CD4-positive, CD25-positive, alpha-beta regulatory T cell (primary cell): ENCODE measurements at places on chromosomes 12 and 14.

DNA sequence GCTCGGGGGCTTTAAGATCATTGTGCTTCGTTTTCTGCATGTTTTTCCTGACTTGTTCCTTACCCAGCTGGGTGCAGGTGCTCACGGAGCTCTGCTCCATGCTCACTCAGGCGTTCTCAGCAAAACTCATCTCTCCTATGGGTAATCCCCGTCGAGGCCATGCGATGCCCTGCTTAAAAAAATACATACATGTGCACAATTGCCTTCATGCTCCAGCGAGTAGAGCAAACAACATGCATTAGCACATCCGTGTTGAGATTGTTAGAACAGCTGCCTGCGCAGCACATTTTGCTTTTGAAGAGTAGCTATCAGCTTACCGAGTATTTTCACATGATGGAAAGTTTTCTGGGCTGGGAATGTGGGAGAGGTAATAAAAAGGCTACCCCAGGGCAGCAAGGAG, 16.2 kb downstream of the AACS start:
- DNase-seq = no peak

DNA sequence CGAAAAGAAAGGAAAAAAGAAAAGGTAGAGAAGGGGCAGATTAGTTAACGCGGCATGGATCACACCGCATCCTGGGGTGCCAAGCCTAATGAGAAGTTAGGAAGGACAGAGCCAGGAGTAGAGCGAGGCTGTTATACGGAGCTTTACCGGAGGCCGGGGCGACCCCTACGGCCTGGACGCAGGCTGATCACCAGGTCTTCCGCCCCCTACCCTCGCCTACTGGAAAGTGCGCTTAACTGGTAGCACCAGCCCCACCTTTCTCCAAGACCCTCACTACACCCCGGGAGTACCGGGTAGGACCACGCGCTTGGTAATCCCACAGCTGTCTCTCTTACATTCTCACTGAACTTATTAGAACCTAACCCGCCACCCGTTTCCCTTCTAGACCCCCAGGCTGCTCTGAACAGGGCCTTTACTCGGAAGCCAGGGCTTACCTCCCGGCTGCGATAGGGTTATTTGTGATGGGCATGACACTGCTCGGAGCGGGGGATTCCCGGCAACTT, 33.8 kb downstream of the WBP11 start:
- no peak for DNase-seq

GRCh38 chr12:127342861-127343260, 924.1 kb upstream of the TMEM132C start:
- DNase-seq = no peak

DNA sequence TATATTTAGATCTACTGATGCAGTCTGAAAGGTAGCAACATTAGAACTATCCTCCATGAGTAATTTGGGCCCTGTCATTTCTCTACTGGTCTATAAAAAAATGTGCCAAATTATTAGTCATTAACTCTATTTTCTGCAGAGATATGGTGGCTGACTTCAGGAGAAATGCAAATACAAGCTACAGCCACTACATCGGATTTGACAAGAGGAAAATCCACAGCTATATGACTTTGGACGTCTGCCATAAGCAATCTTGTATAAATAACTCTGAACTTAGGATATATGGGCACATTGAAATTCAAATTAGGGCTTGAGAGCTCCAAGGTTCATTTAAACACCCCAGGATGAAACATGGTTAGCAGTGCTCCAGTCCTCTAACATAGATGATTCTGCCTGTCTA, 983.0 kb upstream of the LRFN5 start:
- no peak for DNase-seq

DNA sequence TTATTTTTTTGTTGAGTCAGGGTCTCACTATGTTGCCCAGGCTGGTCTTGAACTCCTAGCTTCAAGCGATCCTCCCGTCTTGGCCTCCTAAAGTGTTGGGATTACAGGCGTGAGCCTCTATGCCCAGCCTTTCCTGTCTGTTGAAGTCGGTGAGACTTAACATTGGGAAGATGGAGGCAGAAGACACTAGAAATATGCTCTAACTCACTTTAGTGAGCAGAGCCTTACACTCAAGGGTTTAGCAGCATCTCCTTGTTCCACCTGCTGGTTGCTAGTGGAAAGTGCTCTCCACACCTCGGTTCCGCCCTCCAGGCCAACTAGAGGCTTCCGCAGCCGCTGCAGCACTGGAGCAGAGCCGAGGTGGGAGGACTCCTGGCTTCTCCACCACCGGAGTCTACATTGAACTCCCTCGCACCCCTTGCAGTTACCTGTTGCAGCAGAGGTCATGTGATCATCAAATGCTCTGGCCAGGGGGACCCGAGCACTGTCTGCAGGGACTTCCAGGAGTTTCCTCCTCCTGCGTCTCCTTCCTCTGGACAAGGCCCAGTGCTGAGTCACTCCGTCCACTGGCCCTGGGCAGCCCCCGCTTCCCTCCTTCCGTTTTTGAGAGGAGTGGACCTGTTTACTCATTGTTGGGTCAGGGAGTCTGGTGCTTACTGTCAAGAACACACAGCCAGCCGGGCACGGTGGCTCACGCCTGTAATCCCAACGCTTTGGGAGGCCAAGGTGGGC, 9.4 kb upstream of the HVCN1 start:
- DNase-seq = peak; percentile 60

DNA sequence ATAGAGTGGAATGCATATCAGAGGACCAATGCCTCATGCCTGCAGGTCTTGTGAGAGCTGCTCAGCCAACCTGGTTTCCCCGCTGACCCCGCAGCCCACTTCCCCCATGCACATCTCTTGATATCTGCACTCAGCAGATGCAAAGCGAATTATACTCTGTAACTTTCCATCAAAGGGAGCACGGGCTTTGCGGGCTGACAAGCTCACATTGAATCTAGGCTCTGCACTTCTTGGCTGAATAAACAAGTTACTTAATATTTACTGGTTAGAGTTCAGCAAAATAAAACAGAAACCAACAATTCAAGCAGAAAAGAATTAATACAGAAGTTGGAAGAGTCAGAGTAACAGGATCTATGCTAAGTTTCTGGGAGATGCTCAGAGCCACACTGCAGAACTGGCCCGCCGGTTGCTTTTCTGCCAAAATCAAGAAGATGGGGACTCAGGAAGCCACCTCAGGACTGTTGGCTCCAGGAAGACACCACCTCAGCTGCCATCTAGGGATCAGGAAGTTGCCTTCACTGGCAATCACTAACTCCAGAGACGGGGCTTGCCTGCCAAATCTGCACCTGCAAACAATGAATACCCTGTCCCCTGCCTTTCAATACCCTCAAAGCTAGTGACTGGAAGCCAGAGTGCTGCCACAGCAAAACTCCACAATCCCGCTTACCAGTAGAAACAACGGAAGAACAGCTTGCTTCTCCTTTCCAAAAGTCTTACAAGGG, 46.5 kb downstream of the NR1H4 start:
- no peak for DNase-seq

GRCh38 chr14:61462566-61463193, 141.3 kb downstream of the PRKCH start:
- no peak for DNase-seq

- DNase-seq = no peak
Measured at GRCh38 chr12:9379023-9379742, 171.0 kb upstream of the PZP start.

GRCh38 chr12:69338120-69338859, 9.9 kb upstream of the LYZ start:
- no peak for DNase-seq

GRCh38 chr12:58452546-58452945, 467.8 kb downstream of the LRIG3 start:
- DNase-seq = no peak
